ENCODE measurements at places on chromosomes 12 and 14.
A peak's percentile ranks its signal among the peaks of the same experiment; 100 is the strongest.

DNA sequence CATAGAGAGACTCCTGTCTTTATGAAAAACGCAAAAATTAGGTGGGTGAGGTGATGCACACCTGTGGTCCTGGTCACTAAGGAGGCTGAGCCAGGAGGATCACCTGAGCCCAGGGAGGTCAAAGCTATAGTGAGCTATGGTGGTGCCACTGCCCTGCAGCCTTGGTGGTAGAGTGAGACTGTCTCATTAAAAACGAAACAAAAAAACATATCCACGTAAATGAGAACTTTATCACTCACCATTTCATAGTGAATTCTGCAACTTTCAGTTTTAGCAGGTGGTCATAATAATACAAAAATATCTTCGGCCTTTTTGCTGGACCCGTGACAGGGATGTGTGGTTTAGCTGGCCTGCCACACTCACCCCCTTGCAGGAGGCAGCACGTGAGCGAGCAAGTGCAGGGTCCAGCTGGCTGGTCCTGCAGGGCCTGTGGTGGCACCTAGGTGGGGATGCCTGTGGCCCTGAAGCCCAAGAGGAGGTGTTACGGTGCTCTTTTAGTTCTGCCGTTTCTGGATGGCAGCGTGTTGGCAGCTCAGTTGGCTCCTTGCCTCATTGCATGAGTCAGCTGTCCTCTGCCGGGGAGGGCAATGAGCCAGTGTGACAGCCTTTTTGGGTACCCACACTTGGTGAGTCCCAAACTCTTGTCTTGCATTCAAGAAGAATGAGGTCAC lies 1330.7 kb upstream of the TMEM132C start:
- DNase-seq, result no peak

DNA sequence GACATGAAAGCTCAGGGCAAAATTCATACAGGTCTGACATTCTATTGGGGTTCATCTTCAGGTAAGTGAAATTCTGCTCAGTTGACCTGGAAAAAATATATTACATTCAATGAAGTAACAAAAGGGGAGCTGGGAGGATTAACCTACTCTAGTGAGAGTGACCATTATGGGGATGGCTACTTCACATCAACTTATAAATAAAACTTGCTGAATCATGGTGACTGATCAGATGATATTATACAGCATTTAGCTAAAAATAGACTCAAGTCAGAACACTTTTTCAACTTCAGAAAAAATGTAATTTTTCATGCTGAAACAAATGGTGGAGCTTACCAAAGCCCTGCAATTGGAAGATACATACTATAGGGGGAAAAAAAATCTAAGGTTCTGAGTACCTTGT lies 800.2 kb downstream of the FSCB start:
- no peak for DNase-seq

DNA sequence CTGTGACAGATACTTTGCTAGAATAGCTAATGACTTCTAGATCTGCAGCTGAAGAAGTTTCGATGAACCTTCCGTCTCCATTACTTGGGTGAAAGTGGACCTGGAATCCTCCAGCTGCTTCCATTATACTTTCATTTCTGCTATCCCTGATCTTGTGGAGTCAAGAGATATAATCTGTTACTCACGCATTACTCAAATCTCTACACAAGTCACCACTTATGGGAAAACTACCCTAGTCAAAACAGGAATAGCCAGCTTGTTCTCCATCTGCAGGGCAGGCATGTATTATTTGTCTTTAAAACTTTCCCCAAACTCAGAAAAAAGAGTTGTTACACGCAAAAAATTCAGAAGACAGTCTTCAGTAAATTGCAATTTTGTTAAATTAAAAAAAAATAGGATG lies 2.8 kb upstream of the KTN1 start:
- no peak for DNase-seq

DNA sequence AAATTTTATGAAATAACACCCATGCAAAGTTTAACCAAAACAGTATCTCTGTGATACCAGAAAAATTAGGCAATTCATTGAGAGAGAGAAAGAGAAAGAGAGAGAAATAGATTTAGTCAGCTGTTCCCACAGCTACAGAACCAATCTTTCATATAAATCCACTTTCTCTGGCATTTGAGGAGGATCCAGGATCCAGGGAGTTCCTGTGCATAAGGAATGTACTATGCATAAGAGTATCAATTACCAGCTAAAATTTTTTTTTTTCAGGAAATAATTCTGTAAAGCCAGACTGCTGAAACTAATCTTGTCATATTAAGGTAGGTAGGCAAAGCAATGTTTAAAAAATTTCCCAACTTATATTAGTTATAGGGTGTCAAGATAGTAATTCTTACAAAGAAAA lies 133.7 kb downstream of the FLRT2 start:
- no peak for DNase-seq

- DNase-seq, result no peak
Measured at GRCh38 chr12:44053549-44054127, 217.8 kb downstream of the TMEM117 start.

- DNase-seq, result no peak
Measured at GRCh38 chr12:49584591-49584990, 16.6 kb upstream of the MCRS1 start.

DNA sequence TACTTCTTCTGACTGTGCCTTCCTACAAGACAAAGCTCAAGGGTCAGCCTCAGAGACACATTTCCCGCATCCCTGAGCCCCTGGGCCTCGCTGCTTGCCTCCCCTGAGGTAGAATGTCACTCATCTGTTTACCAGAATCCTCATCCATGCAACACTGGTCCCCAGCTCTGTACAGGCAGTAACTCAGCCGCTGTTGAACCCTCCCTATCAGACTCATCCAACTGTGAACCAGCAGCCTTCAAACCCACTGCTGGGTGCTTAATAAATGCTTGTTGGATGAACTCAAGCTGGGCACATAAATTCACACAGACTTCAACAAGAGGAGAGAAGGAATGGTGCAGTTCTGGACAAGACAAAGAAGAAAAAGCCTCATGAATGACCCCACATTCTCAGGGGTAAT lies 6.1 kb downstream of the NT5DC3 start:
- no peak for DNase-seq

GRCh38 chr12:21546716-21547115 lies 20.6 kb downstream of the SPX start:
- no peak for DNase-seq

DNA sequence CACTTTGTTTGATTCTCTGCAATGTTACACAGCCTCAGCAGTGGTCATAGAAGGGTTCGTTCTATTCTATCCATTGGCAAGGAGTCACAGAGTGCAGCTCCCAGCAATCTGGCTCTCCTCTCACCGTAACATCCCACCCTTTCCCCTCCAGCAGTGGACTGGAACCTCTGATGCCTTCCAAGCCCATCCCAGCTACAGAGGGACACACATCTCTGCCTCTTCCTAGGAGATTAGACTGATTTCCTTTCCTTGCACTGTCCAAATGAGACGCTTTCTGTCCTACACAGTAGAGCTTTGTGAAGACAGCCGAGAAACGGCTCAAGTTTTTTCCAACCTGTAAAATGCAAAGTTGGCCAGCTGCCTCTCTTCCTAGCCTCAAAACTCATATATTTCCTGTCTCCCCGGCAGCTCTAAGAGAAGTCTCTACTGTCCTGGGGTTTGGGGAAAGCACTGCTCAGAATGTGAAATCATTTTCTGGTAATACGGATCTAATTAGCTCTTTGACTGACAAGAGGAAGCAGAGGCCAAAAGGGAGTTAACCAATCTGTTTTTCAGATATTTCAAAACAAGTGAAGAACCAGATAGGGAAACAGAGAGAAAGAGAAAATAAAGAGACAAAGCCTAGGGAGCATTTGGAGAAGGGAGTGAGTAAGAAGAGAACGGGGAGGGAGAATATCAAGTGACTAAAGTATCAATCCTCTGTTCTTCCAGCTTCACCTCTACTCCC lies 516 bp downstream of the NINJ2 start:
- no peak for DNase-seq

- DNase-seq, result no peak
Measured at GRCh38 chr12:47131011-47131410, 51.3 kb upstream of the AMIGO2 start.

GRCh38 chr12:53381731-53382630 lies 2.0 kb downstream of the SP1 start:
- DNase-seq, result peak; percentile 52

- DNase-seq, result no peak
Measured at GRCh38 chr14:24286996-24287395, 12.6 kb downstream of the DHRS1 start.

- no peak for DNase-seq
Measured at GRCh38 chr12:3490895-3491144, 183 bp upstream of the PRMT8 start.

GRCh38 chr12:24025153-24025798 lies 75.8 kb upstream of the SOX5 start:
- no peak for DNase-seq

- no peak for DNase-seq
Measured at GRCh38 chr12:108955225-108955835, 65.5 kb downstream of the SVOP start.

GRCh38 chr14:94481468-94482131 lies 5.6 kb upstream of the SERPINA9 start:
- no peak for DNase-seq

DNA sequence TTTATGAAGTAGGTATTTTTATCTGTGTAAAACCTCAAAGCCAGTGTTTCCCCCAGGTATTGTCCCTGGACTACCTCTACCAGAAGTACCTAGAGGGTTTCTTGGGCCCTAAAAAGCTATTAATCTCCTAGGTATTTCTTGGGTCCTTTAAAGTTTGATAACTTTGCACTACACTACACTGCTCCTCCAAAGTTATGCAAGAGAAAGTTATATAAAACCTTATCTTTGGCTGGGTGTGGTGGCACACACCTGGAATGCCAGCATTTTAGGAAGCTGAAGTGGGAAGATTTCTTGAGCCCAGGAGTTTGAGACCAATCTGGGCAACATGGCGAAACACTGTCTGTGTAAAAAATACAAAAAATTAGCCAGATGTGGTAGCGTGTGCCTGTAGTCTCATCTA lies 34.9 kb downstream of the PTPN21 start:
- DNase-seq, result no peak

DNA sequence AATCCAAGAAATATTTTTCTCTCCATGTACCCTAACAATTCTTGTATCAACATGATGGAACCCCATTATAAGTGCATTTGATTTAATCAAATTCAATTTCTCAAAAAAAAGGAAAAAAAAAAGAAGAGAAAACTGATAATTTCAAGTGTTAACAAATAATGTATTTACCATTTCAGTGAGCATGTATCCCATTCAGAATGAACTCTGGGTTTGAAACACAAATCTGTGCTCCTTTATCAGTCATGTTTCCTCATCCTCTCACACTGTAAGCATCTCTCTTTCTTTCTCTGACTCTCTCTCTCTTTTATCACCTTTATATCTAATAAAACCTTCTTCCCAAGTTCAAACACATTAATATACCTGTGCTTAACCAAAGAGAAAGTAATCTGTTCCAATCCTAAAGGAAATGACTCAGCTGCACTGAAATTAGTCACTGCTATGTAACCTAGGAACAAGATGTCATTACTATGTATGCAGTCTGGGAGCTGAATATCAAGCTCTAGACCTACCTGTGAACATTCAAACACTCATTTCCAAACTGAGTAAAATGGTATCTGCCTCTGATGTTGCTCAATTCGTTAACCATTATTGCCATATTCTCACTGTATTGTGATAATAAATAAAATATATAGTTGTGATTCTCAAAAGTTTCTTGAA lies 135.0 kb upstream of the LRIG3 start:
- DNase-seq, result no peak

DNA sequence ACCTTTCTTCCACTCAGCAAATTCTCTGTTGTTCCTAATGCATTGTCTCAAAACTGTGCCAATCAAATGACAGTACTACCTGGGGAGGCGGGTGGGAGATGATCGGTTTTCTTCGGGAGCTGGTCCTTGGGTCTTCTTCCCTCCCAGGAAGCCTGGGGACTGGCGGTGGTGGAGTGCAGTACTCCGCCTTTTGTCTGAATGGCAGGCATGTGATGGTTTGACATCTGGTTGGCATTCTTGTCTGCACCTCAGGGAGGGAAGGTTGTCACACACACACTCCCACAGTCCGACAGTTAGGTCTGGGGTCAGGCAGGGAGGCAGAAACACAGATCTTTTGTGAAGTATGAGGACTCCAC lies 114.8 kb downstream of the SNAPC1 start:
- no peak for DNase-seq

DNA sequence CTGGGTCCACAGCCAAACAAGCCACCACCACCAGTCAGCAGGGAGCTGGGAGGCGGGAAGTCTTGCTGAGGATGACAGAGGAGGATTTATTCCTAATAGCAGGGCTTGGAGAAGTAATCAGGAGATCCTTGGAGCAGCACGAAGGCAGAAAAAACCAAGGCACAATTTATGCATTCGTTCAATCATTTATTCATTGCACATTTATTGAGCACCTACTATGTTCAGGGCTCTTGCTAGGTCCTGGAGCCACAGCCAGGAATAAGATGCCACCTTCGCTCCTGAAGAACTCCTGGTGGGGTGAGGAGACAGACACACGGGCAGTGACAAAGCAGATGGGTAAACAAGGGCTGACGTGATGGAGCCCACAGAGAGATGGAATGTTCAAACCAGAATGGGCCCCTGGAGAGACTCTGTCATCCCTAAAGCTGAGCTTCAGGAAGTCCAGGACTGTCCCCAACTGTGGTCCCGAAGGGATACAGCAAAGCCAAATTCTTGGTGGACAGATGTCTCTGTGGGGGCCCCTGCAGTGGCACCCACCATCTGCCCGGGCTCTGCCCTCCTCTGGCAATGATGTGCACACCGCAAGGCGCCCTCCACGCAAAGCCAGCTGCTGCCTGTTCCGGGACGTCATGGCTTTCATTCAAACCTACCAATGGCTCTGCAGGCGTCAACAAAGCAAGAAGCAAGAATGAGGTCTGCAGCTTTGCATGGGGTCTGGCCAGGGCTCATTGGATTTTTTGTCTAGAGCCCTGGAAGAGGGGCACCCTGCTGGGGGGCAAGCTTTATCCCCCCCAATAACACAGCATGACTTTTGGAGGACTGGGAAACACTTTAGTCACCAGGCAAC lies 3.0 kb upstream of the TESC start:
- DNase-seq, result no peak

GRCh38 chr12:105336411-105336810 lies 5.9 kb downstream of the C12orf75 start:
- DNase-seq, result no peak

DNA sequence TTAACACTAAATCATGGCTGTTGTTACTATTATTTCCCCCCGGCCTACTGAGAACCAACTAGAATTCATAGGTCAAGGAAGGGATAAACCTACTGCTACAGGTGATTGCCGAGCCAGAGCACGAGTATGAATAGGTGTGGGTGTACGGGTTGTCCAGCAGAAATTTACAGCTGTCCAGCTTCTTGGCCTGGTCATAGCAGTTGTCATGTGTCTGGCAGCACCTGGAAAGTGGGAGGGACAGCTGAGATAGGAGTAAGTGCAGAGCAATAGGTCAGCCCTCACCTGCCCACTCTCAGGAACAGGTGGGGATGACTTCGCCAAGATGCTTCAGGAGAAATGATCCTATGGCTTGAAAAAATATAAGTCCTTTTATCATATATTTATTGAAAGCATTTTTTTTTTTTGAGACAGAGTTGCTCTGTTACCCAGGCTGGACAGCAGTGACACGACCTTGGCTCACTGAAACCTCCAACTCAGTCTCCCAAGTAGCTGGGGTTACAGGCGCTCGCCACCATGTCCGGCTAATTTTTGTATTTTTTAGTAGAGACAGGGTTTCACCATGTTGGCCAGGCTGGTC lies 2.6 kb downstream of the PLA2G1B start:
- DNase-seq, result no peak
